Pons (tissue), 1 donor: ENCODE measurements at places on chromosomes 7 and 10.

DNA sequence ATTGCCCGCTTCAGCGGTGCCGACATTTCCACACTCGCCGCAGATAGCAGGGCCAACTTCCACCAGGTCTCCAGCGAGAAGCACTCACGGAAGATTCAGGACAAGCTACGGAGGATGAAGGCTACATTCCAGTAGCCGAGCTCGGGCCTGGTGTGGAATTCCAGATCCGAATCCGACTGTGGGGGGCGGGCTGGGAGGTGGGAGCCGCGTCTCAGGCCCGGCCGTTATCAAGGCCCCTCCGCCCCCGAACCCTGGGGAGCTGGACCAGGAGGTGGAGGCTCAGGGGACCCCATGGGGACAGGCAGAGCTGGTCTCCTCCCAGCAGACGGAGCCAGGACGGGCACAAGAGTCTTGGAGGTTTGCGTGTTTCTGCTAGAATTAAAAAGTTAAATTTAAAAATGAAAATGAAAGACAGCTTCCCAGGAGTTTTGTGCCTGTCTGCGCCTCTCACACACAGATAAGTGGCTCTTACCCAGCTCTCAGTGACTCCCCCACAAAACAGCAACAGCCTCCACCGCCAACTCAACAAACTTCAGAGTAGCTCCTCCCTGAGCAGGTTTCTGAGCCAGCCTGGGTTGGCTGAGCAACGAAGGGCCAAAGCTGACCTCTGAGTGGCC, 5.2 kb upstream of the UTF1 start:
- peak; percentile 9 for DNase-seq

- DNase-seq: no peak
Measured at GRCh38 chr10:70923696-70924095, 35.3 kb upstream of the PCBD1 start.

GRCh38 chr7:142800699-142801260, 30.0 kb downstream of the PRSS2 start:
- no peak for DNase-seq

DNA sequence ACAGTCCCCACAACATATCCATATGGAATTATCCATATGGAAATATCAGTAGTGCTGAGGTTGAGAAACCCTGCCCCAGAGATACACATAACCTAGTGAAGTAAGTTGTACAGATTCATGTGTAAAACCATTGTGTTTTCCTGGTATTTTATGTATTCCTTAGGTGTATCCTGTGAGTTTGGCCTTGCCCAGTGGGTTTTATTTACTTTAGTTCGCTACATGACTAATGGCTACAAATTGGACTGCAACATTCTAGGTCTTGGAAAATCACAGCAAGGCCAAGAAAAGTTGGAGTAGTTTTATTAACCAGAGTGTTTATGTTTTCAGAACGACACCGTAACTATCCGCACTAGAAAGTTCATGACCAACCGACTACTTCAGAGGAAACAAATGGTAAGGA, 1.4 kb downstream of the RPS24 start:
- no peak for DNase-seq

DNA sequence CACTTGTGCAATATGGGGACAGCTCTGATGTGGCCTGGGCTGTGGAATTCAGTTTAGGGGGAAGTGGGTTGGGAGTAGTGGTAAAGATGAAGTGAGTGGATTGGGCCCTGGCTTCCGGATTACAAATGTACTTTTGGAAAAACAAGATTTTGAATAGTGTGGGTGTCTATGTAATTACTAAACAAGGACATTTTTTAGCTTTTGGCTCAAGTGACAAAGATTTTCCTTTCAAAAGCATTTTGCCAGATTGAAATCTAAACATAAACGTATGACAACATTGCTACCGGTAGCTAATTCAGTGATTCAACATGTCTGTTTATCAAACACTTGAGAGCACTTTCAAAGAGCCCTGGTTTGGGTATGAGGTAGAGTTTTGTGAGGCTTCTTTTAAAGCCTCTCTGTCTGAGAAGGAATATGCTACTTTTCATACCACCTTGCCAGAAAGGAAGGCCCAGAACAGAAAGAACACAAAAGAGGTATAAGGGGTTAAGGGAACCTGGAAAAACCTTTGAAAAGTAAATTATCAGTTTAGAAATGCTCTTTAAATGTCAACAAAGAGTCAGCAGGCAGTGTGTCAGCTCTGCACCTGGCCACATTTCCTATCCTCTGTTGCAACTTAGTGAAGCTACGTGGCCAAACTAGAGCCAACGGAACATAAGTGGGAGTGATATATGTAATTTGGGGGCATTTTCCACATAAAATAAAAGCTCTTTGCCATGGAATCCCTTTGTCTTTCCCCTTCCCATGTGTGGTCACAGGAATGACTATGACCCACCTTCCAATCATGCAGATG, 516.1 kb downstream of the NRG3 start:
- no peak for DNase-seq

DNA sequence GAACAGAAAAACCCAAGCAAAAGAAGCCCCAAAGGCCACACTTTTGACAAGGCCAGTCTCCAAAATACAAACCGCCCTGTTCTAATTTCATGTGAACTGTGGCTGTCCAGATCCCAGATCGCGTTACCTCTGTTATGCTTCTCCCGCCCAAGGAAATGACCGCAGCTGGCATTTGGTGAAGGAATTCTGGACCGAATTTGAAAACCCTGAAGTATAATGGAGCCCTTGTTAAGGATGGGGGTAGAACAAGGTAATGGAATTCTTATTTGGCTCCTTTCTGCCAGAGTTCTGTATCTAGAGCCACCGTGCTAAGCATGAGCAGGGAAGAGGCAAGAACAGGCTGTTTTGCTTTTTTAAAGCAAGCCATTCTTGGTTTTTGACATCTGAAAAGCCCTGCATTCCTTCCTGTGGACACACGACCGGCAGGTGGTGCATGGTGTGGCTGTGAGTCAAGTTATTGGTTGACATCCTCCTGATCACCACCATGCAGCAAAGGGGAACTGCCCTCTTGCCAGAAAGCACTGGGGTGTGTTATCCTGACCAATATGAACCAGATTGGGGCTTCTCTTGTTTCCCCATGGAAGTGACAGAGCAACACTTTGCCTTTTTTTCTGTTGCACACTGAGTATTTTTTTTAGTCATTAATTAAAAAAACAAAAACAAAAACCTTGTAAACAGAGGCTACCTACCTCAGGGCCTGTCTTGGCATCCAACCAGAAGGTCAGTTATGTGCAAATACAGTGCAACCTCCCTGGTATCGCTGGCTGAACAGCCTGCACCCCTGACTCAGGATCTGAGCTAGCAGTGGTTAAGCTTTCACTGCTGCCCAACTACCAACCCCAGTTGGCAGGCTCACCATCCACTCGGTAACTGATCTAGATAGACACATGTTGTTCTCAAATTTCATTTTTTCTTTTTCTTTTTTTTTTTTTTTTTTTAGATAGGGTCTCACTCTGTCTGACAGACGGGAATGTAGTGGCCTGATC, 14.2 kb downstream of the UCMA start:
- DNase-seq: no peak

- no peak for DNase-seq
Measured at GRCh38 chr10:86365346-86366032, 1.1 kb downstream of the GRID1 start.

DNA sequence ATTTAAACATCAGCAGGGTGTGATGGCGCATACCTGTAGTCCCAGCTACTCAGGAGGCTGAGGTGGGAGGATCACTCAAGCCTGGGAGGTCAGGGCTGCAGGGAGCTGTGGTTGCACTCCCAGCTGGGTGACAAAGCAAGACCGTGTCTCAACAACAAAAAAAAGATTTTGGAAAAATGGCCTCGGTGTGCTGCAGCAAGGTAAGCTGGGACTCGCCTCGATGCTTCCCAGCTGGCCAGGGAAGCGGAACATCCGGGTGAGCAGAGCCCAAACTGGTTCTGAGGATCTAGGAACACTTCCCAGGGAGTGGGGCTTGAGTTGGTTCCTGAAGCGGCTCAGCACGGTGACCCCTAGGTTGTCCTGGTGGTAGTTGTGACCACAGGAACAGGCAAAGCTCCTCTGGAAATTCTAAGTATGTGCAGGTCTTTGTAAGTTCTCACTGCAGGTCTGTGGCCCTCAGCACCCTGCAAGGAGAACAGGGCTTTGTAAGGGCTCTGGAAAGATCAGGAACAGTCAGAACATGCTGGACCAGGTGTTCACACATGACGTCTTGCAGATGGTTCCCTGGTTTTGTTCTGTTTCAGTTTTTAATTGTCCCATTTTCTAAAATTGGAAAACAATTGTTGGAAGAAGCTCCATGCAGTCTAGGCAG, 38.6 kb upstream of the ZMIZ2 start:
- DNase-seq: no peak

DNA sequence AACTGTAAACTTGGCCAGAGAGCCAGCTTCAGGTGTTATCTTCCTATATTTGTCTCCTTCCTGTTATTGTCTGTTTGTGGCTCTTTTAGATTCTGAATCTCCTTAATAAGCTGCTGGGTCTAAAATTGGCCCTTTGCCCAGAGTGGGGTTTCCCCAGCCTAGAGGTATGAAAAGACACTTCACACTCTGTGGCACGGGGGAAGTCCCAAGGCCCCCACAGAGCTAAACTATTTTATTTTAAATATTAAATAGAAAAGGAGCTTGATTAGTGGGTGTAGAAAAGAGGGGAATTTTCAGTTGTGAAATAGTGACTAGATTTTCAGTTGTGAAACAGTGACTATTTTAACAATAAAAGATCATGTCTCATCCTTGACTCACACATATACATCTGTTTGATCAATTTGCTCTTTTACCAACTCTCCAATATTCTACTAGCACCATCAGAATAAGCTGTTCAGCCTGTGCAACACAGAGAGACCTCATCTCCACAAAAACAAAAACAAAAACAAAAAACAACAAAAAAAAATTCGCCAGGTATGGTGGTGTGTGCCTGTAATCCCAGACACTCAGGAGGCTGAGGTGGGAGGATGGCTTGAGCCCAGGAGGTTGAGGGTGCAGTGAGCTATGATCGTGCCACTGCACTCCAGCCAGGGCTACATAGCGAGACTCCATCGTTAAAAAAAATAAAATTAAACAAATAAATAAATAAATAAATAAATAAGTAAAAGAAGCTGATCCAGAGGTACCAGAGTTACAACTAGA, 24.9 kb upstream of the ADO start:
- DNase-seq: no peak

DNA sequence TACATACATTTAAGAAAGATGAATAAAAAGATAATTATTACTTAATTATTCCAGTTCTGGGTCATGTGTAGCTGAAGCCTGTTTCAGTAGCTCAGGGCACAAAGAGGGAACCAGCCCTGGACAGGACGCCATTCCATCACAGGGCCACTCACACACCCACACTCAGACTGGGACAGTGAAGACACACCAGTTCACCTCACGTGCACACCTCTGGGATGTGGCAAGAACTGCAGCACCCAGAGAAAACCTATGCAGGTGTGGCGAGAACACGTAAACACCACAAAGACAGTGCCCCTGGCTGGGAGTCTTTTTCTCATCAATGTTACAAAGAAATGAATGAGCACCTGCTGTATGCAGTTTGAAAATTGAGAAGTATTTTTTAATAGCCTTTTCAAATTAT, 1.6 kb upstream of the IDI1 start:
- DNase-seq: no peak

GRCh38 chr10:68989317-68989990, 851 bp downstream of the KIFBP start:
- no peak for DNase-seq

- no peak for DNase-seq
Measured at GRCh38 chr10:103876155-103876554, 20.8 kb upstream of the SH3PXD2A start.

GRCh38 chr7:52285689-52286088, 749.7 kb upstream of the POM121L12 start:
- DNase-seq: no peak

GRCh38 chr10:3172446-3173170, at the start of gene PITRM1:
Gene PITRM1 (minus strand): TSS chr10:3172782. CDS start chr10:3172772, 10 bp downstream.
- peak; percentile 99 for DNase-seq

DNA sequence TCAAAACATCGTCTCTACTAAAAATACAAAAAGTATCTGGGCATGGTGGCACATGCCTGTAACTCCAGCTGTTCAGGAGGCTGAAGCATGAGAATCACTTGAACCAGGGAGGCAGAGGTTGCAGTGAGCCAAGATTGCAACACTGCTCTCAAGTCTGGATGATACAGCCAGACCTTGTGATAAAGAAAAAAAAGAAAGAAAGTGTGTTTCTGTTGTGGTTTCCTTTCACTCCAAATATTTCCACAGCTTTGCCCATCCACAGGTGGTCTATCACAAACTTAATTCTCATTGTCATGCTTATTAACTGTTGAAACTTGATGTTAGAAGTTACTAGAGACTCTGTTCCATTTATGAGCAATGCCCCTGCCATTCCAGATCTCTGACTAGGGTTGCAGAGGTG, 316.0 kb upstream of the SEMA3C start:
- DNase-seq: no peak

GRCh38 chr7:12716722-12717121, 29.3 kb downstream of the ARL4A start:
- no peak for DNase-seq

DNA sequence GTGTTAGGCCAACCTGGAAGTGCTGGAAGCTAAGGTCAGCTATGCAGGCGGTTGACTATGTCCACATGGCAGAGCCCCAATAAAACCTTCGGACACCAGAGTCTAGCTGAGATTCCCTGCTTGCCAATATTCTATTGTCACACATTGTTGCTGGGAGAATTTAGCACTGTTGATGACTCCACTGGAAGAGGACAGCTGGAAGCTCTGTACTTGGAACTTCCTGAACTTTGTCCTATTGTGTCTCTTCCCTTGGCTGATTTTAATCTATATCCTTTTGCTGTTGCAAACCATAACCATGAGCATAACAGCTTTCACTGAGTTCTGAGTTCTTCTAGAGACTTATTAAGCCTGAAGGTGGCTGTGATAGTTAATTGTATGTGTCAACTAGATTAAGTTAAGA, 12.0 kb downstream of the XRCC2 start:
- no peak for DNase-seq

- DNase-seq: no peak
Measured at GRCh38 chr7:56174875-56175760, 58.9 kb upstream of the NUPR2 start.
